ENCODE measurements at places on chromosomes 3 and 15.

GRCh38 chr3:142705198-142705597, 18.6 kb upstream of the TRPC1 start:
- DNase-seq: no peak

DNA sequence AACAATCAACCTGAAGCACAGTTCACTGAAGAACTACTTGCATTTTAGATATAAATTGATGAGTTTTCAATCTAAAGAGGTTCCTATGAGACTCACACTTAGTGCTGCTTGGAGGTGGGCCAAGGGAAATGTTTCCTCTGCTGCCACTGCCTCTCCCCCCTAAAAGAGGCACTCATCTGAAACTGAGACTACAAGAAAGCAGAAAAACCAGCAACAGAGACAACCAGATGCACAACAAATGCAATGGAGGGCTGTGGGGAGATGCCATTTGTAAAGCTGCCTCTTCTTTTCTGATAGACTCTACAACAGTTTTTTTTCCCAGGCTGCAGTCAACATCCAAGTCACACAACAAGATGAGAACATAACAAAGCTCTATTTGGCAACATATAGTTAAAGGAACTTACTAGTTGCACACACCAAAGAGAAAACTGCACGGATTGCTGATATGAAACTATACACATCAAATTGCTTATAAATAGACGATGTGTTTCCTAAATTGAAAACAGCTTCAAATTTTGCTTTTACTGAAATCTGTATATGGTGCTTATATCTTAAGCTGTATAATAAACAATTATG, 11.0 kb downstream of the TSPAN3 start:
- no peak for DNase-seq

GRCh38 chr3:10770547-10770946, 45.5 kb upstream of the SLC6A11 start:
- DNase-seq: no peak

GRCh38 chr15:101795455-101795854, 7.9 kb upstream of the OR4F6 start:
- DNase-seq: no peak

DNA sequence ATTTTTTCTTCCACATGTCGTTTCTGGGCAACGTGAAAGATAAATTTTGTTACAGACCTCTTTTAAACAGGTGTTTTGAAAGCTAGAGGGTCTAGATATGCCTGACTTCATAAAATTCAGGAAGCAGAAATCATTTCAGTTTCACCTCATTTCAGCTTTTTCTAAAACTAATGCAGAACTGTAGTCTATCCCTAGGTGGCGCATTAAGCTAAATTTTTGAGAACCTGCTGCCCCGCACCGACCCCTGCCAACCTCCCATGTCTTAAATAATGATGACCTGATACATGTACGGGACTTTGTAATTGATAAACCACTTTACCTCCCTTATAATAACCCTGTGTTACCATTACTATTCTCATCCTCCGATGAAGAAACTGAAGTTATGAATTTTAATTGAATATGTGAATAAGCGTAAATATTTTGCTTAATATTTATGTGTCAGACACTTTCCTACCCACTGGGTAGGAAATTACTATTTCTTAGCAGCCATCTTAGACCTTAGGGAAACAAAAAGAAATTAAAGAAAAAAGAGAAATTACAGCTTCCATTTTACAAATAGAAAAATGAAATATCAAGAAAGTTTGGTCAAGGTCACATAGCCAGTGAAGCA, 78.7 kb upstream of the GCNT3 start:
- no peak for DNase-seq

- DNase-seq: no peak
These were observed 12.4 kb downstream of the GNB4 start for GRCh38 chr3:179438841-179439240.

DNA sequence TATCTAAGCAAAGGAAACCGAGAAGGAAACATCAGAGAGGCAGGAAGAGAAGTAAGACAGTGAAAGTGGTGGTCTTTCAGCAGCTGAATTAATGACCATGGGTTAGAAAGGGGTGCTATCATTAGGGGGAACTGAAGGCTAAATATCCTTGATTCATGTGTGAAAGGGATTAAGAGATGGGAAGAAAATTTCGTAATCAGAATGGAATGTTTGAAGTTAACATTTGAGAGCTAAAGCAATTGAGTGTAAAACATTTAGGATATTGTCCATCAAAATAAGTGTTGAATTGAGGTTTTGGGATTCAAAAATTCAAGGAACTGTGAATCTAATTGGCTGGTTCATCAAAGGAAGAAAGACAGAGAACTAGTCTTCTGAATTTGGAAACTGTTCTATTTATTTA, 4.1 kb upstream of the ECT2 start:
- no peak for DNase-seq

DNA sequence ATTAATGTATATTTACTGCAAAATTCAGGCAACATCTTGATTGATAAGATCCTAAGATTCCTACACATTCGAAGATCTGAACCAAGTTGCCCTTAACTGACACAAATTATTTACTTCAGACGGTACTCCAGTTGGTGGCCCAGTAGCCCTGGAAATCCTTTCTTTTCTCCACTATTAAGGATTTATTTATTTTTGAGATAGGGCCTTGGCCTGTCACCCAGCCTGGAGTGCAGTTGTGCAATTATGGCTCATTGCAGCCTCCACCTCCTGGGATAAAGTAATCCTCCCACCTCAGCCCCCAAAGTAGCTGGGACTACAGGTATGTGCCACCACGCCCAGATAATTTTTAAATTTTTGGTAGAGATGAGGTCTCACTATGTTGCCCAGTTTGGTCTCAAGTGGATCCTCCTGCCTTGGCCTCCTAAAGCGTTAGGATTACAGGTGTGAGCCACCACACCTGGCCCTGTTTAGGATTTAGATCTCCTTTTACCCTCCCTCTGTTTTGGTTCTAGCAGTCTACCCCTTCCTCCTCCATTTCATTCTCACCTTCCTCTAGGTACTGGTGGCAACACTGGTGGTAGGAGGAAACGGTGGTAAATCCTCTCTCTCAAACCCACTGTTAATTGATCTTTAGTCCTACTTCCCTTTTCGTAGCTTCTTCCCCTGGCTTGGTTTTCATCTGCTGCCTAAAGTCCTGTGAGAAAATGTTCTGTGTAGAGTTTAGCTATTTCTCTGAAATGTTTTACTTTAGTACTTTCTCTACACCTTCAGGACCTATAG, 12.7 kb upstream of the ZNF609 start:
- no peak for DNase-seq

DNA sequence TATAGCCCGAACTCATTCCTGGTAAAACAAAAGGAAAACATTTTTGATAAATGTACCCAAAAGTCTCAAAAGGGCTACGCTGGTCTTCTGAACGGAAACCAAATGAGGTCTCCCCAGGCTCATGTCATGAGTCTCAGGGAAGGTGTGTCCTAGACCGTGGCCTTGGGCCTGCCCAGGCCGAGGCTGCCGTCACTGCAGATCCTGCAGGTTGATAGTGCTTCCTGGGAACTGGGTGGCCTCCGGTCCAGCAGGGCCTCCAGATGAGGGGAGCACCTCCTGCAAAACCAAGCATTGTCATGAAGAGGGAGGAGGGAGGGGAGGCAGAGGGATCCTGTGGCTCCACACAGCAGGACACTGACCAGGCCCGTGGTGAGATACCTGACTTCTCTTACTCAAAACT, 37.5 kb downstream of the ZXDC start:
- no peak for DNase-seq

- no peak for DNase-seq
These were observed 491.7 kb downstream of the ZIC1 start for GRCh38 chr3:147900851-147901250.

DNA sequence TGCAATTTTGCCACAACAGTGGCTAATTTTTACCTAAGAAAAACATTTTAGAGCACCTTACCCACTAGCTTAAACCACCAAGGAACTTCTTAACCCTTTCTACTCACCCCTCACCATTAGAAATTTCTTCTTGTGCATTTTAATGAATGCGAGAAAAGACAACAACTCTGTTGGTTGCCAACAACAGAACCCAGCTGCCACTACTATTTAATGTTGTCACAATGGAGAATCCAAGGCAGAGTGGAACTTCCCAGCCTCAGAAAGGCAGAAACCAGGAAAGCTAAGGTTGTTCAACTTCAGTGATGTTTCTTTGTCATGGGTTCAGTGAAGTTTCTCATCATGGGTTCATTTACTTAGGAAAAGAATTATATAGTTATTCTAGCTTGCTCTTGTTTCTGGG, 325.2 kb upstream of the ARL6 start:
- DNase-seq: no peak

DNA sequence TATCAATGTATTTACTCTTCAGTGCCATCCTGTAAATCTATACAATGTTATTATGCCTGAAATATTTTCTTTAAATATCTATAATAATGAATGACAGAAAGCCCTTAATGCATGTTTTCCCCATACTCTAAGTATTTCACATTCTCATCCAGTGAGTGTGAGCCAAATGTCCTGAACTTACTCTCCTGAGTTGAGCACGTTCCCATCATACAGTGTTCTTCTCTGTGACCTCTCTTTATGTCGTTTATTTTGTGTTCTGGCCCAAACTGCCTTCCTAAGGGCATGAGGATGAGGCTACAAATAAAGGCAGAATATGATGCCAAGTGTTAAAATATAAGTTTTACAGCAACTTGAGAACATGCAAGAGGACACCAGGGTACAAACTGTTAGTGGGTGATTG, 3.3 kb downstream of the OSBPL10 start:
- DNase-seq: no peak

DNA sequence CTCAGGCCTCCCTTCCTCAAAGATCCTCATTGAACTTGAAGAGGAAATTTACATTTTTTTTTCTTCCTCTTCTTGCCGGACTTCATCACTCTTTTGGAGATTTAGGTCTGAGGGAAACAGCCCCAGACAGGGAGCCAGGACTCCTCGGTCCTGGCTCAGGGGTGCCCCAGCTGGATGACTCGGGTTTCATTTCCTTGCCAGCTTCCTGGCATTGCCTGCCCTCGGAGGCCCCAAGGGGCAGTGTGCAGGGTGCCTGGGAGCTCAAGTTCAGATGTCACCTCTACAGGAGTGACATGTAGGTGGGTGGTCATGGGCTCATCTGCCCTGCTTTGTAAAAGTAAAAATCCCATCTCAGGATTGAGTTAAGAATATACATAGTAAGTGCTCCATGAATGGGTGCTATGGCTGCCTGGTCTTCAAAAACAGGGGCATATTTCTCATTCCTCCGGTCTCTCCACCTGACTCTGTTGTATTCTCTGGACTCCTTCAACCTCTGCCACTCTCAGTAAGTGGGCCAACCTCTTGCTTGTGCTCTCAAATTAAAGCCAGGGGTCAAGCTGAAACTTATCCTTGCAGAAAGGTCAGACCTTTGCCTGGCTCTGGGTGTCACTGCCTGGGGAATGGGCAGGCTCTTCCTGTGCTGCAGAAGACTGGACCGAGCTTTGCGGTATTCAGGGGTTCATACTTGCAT, 51.8 kb downstream of the SMAD6 start:
- no peak for DNase-seq
